MG63 (cell line): ENCODE measurements at places on chromosomes 16 and 17. TPM values are rescaled to one million over a fixed set of nuclear protein-coding genes. Genes with fewer than 3 reads are reported as not detected.

The CCP110 gene
- 10.7 TPM in 2 replicates for total RNA-seq

The ARHGDIG gene
- total RNA-seq = 5.9 TPM in 1 of 2 replicates, not detected in the other

DNA sequence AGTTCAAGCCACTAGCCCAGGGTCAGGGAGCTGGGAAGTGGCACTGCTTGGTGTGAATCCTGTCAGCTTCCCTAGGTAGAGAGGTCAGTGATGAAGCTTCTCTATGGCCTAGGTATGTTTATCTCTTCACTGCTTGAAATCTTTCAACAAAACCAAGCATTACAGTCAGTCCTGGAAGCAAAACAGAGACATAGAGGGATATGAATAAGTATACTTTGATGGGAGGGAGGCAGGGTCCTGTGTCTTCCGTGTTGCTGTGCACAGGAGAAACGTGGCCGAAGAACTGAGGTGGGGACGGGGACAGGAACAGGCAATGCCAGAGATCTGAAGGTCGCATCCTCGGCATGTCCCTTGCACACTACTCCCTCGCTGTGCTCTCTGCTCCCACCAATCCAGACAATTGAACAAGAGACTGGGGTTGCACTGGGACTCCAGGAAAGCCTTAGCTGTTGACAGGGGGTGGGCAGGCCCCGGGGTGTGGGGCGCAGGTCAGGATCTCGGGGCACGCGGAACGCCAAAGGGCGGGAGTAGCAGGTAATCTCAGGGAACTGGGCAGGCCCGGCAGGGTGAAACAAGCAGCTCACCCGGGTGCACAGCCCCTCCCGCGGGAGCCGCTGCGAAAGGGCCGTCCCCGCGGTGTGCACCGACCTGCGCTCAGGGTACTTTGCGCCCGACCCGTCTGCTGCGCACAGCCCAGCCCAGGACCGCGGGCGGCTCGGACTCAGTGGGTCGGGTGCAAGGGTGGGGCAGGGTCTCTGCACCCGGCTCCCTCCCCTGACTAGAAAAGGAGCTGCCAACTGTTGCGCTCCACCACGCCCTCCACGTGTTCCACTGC, at the start of gene MT1H:
TSS of gene MT1H (plus strand) at position 810 of the 835 bp plus-strand sequence. CDS start 71 bp downstream, outside the sequence.
- no peak for DNase-seq

DNA sequence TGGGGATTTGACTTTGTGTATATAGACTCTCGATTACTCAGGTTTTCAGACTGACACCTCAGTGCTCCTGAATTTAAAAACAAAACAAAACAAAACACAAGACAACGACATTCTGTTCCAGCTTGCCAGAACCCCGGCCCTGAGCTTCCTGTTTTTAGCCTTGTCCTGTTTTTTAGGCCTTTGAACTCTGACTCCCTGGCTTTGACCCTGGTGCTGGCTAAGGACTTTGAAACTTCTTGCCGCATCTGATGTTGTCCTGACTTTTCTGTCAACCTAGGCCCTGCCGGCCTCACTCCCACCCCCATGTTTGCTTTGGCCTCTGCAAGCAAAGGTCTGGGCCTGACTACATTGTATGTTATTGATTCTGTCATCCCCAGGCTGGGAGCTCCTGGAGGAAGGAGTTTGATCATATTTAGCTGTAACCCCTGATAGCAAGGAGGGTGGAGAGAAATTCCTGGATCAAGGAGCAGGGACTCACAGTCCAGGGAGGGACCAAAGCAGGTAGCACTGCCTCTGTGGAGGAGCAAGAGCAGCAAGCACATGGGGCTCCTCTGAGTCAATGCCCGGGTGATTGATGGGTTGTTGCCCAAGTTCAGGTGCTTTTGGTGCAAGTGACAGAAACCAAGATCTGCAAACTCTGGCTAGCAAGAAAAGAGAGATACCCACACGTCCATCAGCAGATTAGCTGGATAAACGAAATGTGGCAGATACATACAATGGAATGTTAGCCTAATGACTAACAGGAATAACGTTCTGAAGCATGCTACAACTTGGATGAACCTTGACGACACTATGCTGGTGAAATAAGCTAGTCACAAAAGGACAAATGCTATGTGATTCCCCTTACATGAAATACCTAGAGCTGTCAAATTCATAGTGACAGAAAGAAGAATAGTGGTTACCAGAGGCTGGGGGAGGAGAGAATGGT, 7.7 kb downstream of the CCL16 start:
- DNase-seq = peak; percentile 77

- no peak for DNase-seq
Observed at GRCh38 chr16:13312063-13312462, 410.7 kb downstream of the SHISA9 start.

The C16orf54 gene
- total RNA-seq = not detected in 2 replicates

The KRTAP17-1 gene
- not detected in 2 replicates for total RNA-seq

The CCL17 gene
- not detected in 2 replicates for total RNA-seq

The ZNF771 gene
- 13.1 and 28.5 TPM in 2 replicates for total RNA-seq

DNA sequence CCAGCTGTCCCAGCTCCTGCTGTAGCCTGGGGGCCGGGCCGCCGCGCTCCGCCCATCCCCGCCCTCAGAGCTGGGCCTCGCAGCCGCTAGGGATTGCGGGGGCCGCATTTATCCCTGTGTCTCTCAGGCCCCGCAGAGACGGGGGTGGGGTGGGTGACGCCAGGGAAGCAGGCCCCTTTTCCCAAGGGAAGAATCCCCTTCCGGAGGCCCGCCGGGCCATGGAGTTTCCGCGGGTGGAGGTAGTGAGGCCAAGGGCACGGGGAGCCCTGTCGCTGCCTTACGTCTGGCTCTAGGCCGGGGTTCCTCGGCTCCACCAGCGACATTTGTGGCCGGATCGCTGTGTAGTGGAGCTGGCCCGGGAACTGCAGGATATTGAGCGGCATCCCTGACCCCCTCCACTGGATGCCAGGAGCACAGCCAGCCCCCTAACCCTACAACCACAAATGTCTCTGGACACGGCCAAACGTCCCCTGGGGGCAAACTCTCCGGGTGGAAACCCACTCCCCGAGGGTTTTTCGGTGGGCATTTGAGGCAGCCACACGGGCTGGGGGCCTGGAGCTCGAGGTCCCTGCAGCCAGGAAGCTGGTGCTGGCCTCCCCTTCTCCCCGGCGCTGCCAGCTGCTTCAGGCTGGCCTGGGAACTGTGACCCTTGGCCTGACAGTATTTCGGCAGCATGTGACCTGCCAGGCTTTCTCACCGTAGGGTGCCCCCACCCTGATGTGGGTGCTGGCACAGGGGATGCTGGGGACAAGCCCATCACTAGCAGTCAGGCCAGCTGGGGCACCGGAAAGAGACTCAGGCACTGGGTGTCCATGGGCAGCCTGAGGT, 12.0 kb upstream of the CD300A start:
- DNase-seq = peak; percentile 94

DNA sequence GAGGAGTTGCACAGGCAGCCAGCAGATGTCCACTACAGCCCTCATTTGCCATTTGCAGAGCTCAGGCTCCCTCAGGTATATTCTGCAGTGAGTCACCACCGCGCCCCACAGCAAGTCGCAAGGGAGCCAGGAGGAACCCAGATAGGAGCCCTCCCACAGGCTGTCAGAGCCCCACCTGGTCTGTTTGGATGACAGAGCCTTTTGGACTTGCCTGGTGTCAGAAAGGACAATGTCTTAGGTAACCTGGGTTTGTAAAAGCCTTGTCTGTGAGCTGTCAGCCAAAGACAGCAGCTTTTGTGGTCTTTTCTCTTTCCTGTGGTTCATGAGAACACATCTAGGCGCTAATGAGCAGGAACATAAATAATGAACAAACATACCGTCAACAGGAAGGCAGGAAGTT, 70.9 kb downstream of the GNAO1 start:
- DNase-seq = no peak

The GAS2L2 gene
- not detected in 2 replicates for total RNA-seq

DNA sequence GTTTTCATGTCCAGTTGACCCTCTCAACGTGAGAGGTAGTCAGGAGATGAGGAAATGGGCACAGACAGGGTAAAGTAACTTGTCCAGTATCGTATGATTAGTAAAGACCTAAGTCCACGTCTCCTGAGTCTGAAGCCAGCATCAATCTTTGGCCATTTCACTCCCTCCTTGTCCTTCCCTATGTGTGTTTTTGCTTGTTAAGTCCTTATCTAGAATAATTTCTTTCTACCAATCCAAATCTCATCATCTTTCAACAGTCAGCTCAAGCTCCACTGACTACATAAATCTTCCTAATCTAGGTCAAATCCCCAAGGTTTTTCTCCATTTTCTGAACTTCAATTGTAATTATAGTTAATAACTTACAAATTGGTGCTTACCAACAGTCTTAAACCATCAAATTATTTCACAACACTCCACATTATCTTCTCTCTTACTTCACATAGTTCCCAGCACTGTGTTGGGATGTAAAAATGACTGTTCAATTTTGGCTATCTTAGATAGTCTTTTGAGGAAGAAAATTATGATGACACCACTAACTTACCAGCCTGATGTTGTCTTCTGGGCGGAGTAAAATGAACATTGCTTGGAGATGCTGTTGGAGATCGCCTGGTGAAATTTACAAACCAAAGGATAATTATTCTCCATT, 72.3 kb upstream of the CORO6 start:
- DNase-seq = no peak

DNA sequence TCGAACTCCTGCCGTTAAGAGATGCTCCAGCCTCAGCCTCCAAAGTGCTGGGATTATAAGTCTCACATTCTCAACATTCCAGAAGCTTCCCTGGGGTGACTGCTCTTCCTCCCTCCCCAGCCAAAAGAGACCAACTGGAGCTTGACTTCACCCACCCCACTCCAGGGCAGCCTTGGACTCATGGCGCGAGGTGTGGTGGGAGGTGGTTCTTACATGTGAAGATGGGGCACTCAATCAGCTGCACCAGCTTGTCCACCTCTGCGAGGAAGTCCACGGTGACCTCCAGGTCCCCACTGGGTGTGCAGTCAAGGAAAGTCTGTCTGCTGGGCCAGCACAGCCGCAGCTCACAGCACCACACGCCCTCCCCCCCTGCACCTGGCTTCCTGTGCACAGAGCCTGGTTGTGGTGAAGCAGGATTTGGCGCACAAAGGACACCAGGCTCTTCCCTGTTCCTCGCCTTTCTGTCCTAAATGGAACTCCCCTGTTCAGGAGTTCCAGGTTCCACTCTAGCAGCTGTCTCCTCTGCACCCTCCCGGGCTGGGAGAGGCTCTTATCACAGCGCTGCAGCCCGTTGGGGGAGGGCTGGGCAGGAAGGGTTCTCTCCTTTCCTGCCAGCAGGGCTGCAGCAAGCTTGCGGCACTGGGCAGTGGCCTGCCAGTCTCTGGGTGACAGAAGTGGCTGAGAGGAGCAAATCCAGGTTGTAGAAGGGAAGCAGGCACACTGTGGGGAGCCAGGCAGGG, 9.6 kb upstream of the MTSS2 start:
- DNase-seq = no peak

GRCh38 chr17:36188891-36189306, 7.7 kb downstream of the CCL3L1 start:
- DNase-seq = no peak

- DNase-seq = no peak
Observed at GRCh38 chr16:19717314-19717713, 713 bp downstream of the KNOP1 start.

- DNase-seq = no peak
Observed at GRCh38 chr17:60526726-60527125, 684 bp upstream of the APPBP2 start.

DNA sequence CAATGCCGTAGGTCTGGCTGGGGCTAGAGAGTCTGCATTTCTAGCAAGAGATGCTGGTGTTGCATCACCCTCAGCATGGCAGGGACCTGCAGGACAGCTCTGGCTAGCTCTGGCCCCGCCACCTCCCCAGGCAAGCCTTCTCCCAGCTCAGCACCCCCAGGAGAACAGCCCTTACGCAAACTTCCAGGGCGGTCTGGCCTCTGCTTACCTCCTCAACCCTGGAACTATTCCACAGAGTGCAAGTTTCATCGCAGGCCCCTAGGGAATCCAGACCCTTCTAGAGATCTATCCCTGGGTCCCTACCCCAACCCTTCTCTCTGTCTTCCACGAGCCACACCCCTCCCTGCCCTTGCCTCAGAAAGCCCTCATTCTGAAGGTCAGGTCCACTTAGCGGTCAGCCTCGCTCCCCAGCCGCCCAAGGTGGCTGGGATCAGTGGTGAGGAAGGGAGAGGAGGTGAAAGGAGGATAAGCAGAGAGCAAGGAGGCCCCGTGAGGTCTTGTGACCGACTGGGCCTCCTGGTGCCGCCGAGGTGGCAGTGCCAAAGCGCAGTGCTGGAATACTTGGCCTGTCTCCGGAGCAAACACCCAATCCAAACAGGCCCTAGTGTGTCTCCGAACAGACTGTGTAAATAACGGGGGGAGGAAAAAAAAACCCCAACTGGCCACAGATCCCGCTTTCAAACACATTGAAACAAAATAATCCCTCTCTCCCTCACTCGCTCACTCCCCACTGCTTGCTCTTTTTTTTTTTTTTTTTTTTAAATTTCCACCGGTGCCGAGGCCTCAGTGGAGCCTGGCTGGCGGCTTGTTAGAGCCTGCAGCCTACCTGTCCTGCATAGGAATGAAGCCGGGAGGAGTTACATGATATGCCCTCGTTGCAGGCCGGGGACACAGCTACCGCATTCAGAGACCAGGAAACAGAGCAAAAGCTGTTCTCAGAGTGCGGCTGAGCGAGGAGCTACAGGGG, 380.9 kb downstream of the SOX9 start:
- DNase-seq = no peak

The CCDC200 gene
- not detected in 2 replicates for total RNA-seq

DNA sequence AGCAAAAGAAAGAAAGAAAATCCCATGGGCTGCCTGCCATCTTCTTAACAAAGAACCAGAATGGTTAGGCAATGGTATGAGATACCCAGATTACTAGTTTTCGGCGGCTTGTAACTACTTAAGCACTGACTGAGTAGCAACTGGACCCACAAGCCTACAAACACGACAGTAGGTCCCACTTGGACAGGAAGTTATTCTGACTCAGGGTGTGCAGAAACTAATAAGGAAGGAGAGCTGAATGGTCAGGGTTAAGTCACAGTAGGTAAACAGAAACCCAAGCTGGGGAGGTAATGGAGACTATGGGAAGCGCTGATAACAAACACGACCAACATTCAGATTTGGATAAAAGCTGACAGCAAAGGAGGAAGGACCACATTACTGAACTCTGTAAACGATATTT, 10.4 kb upstream of the HLF start:
- DNase-seq = no peak

DNA sequence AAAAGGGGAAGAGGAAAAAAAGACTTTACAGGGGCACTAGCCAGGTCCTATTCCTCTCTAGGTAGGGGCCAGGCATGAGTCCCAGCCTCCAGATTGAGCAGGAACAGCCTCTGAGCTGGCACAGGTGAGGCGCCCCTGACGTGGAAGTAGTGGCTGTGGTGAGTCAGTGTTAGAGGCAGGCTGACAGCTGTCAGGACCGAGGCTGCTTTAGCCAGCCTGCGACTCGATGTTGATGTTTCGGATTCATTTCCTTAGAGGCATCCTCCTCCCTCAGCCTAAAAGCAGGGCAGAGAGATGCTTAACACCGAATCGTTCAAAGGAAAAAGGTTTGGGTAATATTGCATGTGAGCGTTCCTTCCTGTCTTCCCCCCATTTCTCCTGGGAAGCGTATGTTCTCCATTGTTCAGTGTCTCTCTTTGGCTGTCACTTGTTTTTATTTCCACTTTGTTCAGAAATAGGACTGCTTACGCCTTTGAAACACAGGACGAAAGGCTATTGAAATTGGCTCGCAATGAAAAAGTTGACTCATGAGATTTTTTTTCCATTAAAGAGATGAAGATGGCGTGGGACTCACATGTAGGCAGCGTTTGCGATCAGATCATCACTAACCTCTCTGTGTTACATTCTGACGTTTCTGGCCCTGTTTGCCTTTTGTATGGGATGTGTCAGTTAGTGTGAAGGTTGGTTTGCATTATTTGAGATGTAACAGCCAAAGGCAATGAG, 1.3 kb downstream of the KIAA0513 start:
- peak; percentile 21 for DNase-seq

GRCh38 chr17:17763734-17764133, 73.1 kb downstream of the SREBF1 start:
- no peak for DNase-seq

GRCh38 chr16:57727610-57728009, 8.0 kb upstream of the KATNB1 start:
- DNase-seq = no peak
